Neural progenitor cell (in vitro differentiated cells): ENCODE measurements at places on chromosomes 3 and 15. TPM values are rescaled to one million over a fixed set of nuclear protein-coding genes. Genes with fewer than 3 reads are reported as not detected.

DNA sequence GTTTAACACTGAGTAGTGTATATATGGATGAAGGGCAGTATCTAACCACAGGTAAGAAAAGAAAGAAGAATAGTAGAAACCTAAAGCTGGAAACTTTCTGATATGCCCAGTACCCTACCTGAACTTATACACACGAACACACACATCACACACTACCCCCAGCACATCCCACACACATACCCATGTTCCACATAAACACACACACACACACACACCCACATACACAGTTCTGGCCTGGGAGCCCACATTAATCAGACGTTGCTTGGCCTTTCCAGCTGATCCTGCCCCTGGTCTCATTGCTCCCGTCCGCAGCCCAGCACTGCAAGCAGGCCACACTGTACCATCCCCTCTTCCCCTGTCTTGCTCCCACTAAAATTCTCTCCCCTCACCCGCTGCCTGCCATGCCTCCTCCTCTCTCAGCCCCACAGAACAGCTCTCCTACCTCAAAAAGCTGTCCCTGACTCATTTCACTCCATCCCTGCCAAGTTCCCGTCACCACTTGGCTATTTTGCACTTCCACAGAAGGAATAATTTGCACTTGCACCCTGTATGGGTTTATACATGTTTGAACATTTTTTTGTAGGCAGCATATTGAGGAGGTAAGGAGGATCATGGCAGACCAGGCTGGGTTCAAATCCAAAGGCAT lies 185.8 kb upstream of the PPP2R3A start:
- no peak for DNase-seq

DNA sequence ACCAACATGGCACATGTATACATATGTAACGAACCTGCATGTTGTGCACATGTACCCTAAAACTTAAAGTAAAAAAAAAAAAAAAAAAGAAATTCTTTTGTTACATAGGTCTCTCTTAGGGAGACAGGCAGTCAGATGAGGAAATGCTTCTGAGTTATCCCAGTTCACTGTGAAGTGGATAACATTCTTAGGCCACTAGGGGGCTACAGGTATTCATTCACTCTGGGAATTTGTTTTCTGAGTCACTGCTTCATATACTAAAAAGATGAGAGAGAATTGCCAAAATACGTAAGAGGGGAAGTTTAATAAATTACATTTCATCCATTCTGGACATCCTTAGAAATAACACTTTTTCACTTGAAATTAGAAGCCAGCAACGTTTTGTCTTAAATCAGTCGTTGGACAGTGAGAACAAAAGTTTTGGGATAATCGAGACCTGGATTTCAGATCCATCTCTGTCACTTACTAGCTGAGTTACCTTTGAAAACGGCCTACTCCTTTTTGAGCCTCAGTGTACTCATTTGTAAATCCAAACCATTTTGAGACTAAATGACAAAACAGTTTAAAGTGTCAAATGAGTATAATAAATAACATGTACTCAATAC lies 738.4 kb upstream of the ALCAM start:
- DNase-seq: peak; percentile 68

- no peak for DNase-seq
Measured at GRCh38 chr3:32239307-32240158, 1.1 kb downstream of the CMTM8 start.

DNA sequence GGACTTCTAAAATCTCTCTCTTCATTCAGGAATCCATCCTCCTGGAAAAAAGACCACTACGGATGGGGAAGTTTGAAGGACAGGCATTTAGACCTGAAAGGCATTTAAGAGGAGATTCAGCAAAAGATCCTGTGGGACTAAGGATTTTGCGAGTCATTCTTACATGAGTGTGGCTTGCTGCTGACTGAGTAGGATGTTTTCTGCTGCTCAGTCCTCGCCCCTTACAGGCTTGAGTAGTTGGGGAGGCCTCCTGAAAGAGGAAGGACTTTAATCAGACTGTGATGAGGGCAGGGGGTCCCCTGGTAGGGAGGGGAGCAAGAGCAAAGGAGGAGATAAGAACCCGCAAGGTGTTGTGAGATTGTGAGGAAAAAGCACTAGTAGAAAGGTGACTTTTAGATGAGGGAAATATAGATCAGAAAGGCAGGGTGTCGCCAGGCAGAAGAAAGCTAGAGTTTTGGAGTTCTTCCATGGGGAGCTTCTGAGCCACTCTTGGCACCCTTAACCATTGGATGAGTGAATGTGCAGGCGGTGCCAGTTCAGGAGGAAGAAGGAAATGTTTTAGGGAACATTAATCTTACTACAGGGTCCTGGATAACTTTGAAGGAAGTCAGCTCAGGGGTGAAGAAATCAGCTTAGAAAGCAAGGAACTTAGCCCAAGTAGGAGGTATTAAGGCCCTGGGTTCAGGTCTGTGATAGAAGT lies 171.1 kb downstream of the RORA start:
- no peak for DNase-seq

DNA sequence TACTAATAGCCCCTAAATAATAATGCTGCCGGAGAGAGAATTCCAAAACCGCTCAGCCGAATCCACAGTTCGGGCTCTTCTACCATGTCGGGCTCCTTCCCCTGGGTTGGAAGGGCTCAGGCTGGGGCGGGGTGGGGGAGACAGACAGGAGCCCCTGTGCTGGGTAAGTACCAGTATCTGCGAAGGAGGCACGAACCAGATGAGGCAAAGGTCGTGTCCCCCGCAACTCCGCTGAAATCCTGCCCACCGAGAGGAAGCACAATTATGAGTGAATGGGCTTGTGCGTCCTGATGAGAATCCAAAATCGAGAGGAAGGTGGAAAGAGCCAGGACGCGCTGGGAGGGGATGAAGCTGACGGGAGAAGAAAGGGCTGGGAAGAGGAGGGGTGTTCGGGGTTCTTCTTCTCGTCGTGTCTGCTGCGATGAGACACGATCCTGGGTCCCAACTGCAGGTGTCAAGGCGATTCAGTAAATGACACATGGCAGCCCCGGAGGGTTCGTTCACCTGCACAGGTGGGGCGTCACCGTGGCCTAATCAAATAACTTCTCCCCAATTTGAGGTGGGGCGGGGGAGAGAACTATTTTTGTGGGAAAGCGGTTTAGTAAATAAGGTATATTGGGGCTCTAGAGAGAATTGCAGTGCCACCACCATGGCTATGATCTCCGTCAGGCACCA lies 707 bp upstream of the FAM81A start:
- DNase-seq: peak; percentile 23

DNA sequence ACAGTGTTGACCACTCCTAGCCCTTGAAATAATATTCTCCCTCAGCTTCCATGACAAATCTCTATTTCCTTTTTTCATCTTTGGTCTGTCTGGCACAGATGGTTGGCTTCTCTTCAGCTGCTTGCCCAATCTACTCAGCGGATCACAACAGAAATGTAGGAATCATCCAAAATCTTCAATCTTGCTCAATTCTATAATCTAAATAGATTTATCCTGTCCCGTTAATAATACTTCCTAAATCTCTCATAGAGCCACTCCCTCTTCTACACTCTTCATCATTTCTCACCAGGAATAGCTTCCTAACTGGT lies 3.8 kb downstream of the PEAK1 start:
- DNase-seq: no peak

- DNase-seq: no peak
Measured at GRCh38 chr15:98952381-98952803, 55.2 kb downstream of the PGPEP1L start.

DNA sequence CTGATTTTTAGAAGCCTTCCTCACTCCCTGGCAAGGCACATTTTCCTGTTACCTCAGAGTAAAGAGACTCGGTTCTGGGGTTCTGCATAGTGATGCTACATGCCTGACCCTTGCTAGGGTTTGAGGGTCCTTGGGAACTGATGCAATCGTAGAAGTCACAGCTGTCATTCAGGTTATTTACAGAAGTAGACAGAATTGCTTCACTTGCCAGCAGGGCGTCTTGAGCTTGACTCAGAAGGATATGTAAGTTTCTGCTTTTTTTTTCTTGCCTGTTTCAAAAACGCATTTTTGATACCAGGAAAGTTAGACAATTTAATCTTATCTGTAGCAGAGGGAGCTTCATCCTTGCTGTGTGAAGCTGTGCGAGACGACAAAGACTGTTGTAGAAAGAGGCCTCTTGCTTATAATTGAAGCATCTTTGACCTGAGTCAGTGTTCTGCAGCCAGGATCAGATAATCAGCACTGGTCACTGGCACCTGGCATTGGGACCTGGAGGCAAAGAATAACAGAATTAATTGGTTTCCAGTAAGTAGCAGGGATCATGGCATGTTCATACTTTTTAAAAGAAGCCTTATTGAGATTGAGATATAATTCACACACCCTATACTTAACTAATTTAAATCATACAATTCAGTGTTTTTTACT lies 24.8 kb downstream of the CACNA1D start:
- DNase-seq: no peak

DNA sequence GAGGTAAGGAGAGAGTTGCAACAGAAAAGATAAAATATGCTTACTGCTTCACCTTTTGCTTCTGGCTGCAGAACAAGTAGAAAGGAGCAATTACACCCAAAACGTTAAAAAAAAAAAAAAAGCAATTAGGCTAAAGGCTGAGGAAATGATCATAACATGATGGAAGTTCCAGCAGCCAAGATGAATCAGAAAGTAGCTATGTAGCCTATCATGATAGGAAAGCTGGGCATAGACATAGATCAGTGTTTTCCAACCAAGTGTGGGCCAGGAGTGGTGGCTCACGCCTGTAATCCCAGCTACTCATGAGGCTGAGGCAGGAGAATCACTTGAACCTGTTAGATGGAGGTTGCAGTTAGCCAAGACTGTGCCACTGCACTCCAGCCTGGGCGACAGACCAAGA lies 52.6 kb downstream of the AGTR1 start:
- no peak for DNase-seq

GRCh38 chr15:100350434-100351226 lies 8.9 kb upstream of the ADAMTS17 start:
- DNase-seq: no peak

DNA sequence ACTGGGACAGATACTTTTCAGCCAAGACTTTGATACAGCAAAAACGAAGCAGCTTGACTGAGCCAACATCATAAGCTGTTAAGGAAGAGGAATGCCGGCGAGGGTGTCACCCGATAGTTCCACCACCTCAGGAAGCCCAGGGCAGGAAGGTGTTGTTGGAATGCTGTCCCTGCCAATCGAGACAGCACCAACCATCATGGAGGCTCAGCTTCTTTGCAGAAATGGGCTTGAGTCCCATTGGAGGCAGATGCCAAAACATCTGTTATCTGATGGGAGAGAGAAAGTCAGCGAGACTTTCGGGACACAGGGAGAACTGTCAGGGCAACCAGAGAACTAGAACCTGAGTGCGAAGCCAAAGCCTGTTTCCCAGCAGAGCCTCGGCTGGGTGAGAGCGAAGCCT lies 50.7 kb downstream of the CA12 start:
- DNase-seq: no peak

- no peak for DNase-seq
Measured at GRCh38 chr15:54839379-54839778, 357.4 kb downstream of the RSL24D1 start.

Gene C3orf85
- total RNA-seq: not detected in 2 replicates

Gene GOLGA8R
- not detected in 2 replicates for total RNA-seq

GRCh38 chr3:46539443-46540005 lies 26.6 kb downstream of the LRRC2 start:
- DNase-seq: no peak

- no peak for DNase-seq
Measured at GRCh38 chr15:73254598-73254997, 114.2 kb downstream of the HCN4 start.

- DNase-seq: peak; percentile 79
Measured at GRCh38 chr3:183822631-183823030, 2.7 kb downstream of the MAP6D1 start.

- no peak for DNase-seq
Measured at GRCh38 chr15:63597821-63598220, 634 bp downstream of the FBXL22 start.

Gene LOXL1
- total RNA-seq: 5.3 and 28.1 TPM in 2 replicates

Gene TRAIP
- 24.4 and 32.2 TPM in 2 replicates for total RNA-seq

DNA sequence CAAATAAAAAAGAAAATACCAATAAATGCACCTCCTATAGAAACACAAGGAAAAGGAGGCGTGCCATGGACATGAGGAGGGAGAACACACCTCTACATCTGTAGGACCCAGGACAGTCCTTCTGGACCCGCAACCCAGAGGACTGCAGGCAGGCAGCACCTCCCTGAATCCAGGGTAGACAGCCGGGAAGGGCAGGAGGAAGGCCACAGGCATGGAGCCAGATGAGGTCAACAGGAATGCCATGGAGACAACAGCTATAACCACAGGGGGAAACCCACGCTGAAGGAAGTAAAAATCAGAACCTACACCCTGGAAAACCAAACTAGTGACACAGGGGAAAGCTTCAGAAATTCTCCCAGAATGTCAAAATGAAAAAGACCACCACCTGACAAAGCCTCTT lies 248.8 kb upstream of the NSMCE3 start:
- DNase-seq: no peak

Gene IGSF10
- total RNA-seq: 0.15 and 0.22 TPM in 2 replicates

DNA sequence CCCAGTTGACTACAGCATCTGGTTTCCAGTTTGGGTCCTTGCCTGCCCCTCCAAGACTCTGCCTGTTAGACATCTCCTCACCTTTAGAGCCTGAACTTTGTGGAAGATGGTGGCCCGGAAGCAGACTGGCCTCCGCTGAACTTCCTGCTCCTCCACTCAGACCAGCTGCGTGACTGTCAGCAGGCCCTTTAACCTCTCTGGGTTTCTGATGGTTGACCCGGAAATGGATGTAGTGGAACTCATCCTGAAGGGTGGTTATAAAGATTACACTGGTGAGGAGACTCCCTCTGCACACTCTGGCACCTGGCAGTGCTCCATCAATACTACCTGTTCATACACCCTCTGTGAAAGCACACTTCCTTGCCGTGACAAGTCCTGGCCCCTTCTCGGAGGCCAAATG lies 151.9 kb upstream of the TLE3 start:
- no peak for DNase-seq

Gene SLC22A13
- total RNA-seq: 0.21 TPM in 1 of 2 replicates, not detected in the other

DNA sequence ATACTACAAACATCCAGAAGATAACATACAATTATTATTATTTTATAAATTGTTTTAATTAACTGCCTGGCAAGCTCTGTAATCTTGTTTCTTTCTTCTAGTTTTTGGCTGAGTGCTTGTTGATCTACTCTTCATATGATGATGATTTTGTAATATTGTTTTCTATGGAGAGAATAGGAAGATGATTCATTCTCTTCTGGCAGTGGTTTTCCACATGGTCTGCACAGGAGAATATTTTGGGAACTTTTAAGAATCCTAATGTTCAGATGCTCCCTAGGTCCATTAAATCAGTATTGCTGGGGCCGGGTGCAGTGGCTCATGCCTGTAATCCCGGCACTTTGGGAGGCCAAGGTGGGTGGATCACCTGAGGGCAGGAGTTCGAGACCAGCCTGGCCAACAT lies 37.6 kb downstream of the CACNA2D3 start:
- DNase-seq: no peak

Gene SCAANT1
- total RNA-seq: not detected in 2 replicates

Gene SLC7A14
- under 0.01 TPM in 1 of 2 replicates, not detected in the other for total RNA-seq
